ENCODE measurements at places on chromosomes 5 and 9.

DNA sequence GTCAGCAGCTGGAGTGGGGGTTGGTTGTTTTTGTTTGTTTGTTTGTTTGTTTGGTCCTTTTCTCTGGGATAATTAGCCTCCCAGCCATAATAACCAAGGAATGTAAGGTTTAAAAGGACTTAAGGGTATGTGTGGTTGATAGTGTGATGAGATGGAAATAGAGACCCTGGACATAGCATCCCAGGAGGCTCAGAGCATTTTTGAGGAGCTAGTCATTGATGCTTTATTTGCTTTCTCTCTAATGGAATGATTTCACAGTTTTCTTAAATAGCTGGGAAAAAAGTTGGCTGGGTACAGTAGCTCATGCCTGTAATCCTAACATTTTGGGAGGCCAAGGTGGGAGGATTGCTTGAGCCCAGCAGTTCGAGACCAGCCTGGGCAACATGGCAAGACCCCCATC lies 45.1 kb downstream of the TTC1 start:
- H3K36me3 ChIP-seq: peaks cover 94% of the 10 kb centered on the region
- DNase-seq: no peak
- H3K27ac ChIP-seq: no peak overlapping the region

- DNase-seq: no peak
- H3K27me3 ChIP-seq: no peaks in the 10 kb centered on the region
- H3K4me1 ChIP-seq: no peaks in the 10 kb centered on the region
Measured at GRCh38 chr9:108643731-108644510, 211.9 kb downstream of the ACTL7B start.

GRCh38 chr9:131657456-131657855 lies 82.4 kb downstream of the RAPGEF1 start:
- H3K4me1 ChIP-seq: peaks cover 86% of the 10 kb centered on the region
- H3K4me3 ChIP-seq: no peak overlapping the region
- peak overlapping the region; percentile 91 for H3K27ac ChIP-seq
- H3K27me3 ChIP-seq: no peaks in the 10 kb centered on the region
- H3K36me3 ChIP-seq: no peaks in the 10 kb centered on the region

- H3K27ac ChIP-seq: peak overlapping the region; percentile 39
- H3K4me1 ChIP-seq: peaks cover 6% of the 10 kb centered on the region
- no peak overlapping the region for H3K4me3 ChIP-seq
Measured at GRCh38 chr9:133710661-133711427, 27.3 kb downstream of the SARDH start.

GRCh38 chr9:132838291-132838690 lies 39.8 kb downstream of the AK8 start:
- no peaks in the 10 kb centered on the region for H3K4me1 ChIP-seq
- no peaks in the 10 kb centered on the region for H3K27me3 ChIP-seq
- no peak overlapping the region for H3K4me3 ChIP-seq
- DNase-seq: no peak
- no peaks in the 10 kb centered on the region for H3K36me3 ChIP-seq
- H3K27ac ChIP-seq: no peak overlapping the region

GRCh38 chr5:112586596-112587062 lies 151.1 kb upstream of the APC start:
- no peak for DNase-seq
- H3K36me3 ChIP-seq: no peaks in the 10 kb centered on the region
- H3K27ac ChIP-seq: no peak overlapping the region
- no peak overlapping the region for H3K4me3 ChIP-seq
- H3K4me1 ChIP-seq: no peaks in the 10 kb centered on the region
- H3K27me3 ChIP-seq: no peaks in the 10 kb centered on the region

GRCh38 chr9:20512106-20512505 lies 110.2 kb downstream of the MLLT3 start:
- no peak overlapping the region for H3K27ac ChIP-seq
- peaks cover 10% of the 10 kb centered on the region for H3K4me1 ChIP-seq
- no peaks in the 10 kb centered on the region for H3K27me3 ChIP-seq
- DNase-seq: no peak
- H3K36me3 ChIP-seq: no peaks in the 10 kb centered on the region
- H3K4me3 ChIP-seq: no peak overlapping the region

DNA sequence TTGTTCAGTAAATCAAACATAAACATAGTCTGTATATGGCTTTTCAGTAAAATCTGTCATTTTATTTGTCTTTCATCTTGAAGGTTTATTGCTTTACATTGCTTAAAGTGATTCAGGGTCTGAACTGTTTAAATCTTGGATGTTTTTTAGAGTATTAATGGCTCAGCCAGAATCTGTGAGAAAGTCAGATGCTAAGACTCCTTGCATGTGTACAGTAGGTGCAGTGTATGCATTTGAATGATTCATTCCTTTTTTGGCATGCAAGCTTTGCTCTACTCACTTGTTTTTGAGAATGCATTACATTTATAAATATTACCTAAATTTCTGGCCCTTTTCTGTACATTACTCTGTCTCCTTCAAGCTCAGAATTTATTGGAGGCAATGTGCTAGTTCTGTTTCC lies 271.0 kb upstream of the RIOK2 start:
- no peak overlapping the region for H3K27ac ChIP-seq
- no peaks in the 10 kb centered on the region for H3K27me3 ChIP-seq
- DNase-seq: no peak
- no peaks in the 10 kb centered on the region for H3K4me1 ChIP-seq

DNA sequence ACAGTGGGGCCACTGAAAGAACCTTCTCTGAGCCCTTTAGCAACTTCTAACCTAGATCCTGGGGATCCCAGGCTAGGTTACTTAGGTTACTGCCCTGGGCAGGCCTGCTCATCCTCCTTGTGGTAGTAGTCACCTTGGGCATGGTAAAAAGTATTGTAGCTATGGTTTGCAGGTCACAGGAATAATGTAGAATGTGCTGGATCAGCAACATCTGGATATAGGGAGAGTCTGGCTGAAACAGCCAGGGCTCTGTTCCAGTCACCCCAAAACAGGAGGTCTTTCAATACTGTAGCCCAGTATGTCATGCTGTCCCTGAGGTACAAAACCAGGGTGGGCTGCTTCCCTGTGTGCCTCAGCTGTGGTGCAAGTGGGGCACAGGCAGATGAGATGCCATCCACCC lies 33.6 kb downstream of the UGT3A2 start:
- no peaks in the 10 kb centered on the region for H3K4me1 ChIP-seq
- no peak for DNase-seq
- no peak overlapping the region for H3K27ac ChIP-seq
- H3K27me3 ChIP-seq: no peaks in the 10 kb centered on the region
- no peaks in the 10 kb centered on the region for H3K36me3 ChIP-seq

GRCh38 chr5:169909945-169910344 lies 70.3 kb downstream of the INSYN2B start:
- no peaks in the 10 kb centered on the region for H3K4me1 ChIP-seq
- no peak overlapping the region for H3K4me3 ChIP-seq
- no peaks in the 10 kb centered on the region for H3K36me3 ChIP-seq
- no peaks in the 10 kb centered on the region for H3K27me3 ChIP-seq
- no peak overlapping the region for H3K27ac ChIP-seq

DNA sequence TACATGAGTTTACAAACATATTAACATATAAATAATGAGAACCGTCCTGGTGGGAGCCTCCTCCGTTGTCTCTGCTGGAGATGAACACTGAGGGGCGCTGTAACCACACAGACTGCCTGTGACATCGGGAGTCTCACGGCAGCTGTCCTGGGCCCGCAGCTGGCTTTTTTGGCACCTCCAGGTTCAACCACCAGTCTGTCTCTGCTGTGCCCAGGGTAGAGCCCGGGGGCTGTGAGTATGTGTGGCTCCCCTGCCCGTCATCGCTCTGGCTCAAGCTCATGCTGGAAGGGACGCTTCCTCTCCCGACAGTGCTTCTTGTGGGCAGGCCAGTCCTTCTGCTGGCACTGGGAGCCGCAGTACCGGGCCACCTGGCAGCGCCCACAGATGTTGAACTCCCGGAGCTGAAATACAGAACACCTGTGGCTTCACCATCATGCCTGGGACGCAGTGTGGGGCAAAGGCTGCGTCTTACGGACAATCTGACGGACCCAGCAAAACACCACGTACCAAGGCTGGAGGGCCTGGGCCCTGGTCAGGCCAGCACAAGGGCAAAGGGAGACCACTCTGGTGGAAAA lies 3.6 kb upstream of the DPH7 start:
- no peak overlapping the region for H3K27ac ChIP-seq
- H3K4me3 ChIP-seq: no peak overlapping the region
- DNase-seq: no peak
- H3K4me1 ChIP-seq: peaks cover 7% of the 10 kb centered on the region

DNA sequence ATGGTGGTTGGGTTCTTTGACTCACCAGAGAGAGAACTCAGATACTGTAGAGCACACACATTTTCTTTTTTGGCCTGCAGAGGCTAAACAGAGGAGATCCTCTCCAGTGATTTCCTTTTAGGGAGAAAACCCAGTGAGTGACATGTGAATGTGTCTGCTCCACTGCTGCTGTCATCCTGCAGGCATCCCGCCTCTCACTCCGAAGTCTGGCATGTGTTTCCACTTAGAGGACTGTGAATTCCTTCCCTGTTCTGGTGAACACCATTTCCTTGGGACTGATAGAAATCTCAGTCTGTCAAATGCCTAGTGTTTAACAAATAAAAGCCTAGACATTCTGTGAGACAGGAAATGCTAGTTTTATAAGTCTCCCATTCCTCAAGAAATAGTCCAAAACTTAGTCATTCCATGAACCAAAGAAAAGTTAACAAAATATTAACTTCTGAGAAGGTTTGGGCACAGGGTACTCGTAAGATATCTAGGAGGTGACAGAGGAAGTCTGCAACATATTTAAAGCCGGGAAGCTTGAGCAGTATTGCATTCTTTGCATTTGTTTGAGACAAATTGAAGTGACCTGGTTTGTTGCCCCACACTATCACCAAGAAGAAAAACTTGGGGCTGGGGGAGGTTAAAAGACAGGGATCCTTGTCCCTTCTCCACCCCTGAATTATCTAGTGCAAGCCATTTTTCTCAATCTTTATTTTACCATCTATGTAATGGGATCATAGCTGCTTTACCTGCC lies 74.9 kb upstream of the NIPAL4 start:
- H3K4me1 ChIP-seq: no peaks in the 10 kb centered on the region
- peak; percentile 30 for DNase-seq
- H3K27ac ChIP-seq: no peak overlapping the region
- peaks cover 65% of the 10 kb centered on the region for H3K36me3 ChIP-seq

- no peak for DNase-seq
- no peaks in the 10 kb centered on the region for H3K4me1 ChIP-seq
- H3K27ac ChIP-seq: no peak overlapping the region
- H3K4me3 ChIP-seq: no peak overlapping the region
- no peaks in the 10 kb centered on the region for H3K36me3 ChIP-seq
Measured at GRCh38 chr9:38416461-38416860, 7.8 kb downstream of the IGFBPL1 start.

- no peak overlapping the region for H3K27ac ChIP-seq
- no peaks in the 10 kb centered on the region for H3K27me3 ChIP-seq
- H3K36me3 ChIP-seq: peaks cover 28% of the 10 kb centered on the region
- H3K4me3 ChIP-seq: no peak overlapping the region
- H3K4me1 ChIP-seq: no peaks in the 10 kb centered on the region
Measured at GRCh38 chr9:128286440-128286839, 10.4 kb downstream of the SWI5 start.

- no peak overlapping the region for H3K27ac ChIP-seq
- no peaks in the 10 kb centered on the region for H3K27me3 ChIP-seq
- H3K4me3 ChIP-seq: no peak overlapping the region
- peaks cover 91% of the 10 kb centered on the region for H3K4me1 ChIP-seq
- no peaks in the 10 kb centered on the region for H3K36me3 ChIP-seq
Measured at GRCh38 chr5:14168793-14169262, 25.7 kb downstream of the TRIO start.

GRCh38 chr5:95958310-95959014 lies 3.2 kb downstream of the ELL2 start:
- no peak for DNase-seq
- H3K4me1 ChIP-seq: peaks cover 58% of the 10 kb centered on the region
- H3K27me3 ChIP-seq: no peaks in the 10 kb centered on the region
- H3K27ac ChIP-seq: no peak overlapping the region
- no peak overlapping the region for H3K4me3 ChIP-seq
- no peaks in the 10 kb centered on the region for H3K36me3 ChIP-seq

- no peak for DNase-seq
- H3K4me1 ChIP-seq: no peaks in the 10 kb centered on the region
- no peak overlapping the region for H3K4me3 ChIP-seq
- H3K27ac ChIP-seq: no peak overlapping the region
- no peaks in the 10 kb centered on the region for H3K27me3 ChIP-seq
- no peaks in the 10 kb centered on the region for H3K36me3 ChIP-seq
Measured at GRCh38 chr5:58898006-58898405, 315.1 kb downstream of the RAB3C start.

GRCh38 chr9:87603854-87604490 lies 106.3 kb downstream of the DAPK1 start:
- no peak for DNase-seq
- H3K4me3 ChIP-seq: no peak overlapping the region
- no peaks in the 10 kb centered on the region for H3K27me3 ChIP-seq
- no peak overlapping the region for H3K27ac ChIP-seq
- H3K4me1 ChIP-seq: peaks cover 66% of the 10 kb centered on the region

- peak within 1 kb of the TSS; percentile 15 for H3K4me3 ChIP-seq
- DNase-seq: no peak
- H3K36me3 ChIP-seq: no peaks in the 10 kb centered on the region
- peaks cover 73% of the 10 kb centered on the region for H3K4me1 ChIP-seq
- no peaks in the 10 kb centered on the region for H3K27me3 ChIP-seq
Measured at GRCh38 chr5:177357459-177358351, at the start of gene RGS14. TSS of gene RGS14 (plus strand) at chr5:177357924. CDS start at chr5:177358025, 101 bp downstream.

GRCh38 chr5:108786806-108787483 lies 39.2 kb downstream of the FER start:
- H3K4me1 ChIP-seq: no peaks in the 10 kb centered on the region
- no peak overlapping the region for H3K4me3 ChIP-seq
- DNase-seq: no peak

DNA sequence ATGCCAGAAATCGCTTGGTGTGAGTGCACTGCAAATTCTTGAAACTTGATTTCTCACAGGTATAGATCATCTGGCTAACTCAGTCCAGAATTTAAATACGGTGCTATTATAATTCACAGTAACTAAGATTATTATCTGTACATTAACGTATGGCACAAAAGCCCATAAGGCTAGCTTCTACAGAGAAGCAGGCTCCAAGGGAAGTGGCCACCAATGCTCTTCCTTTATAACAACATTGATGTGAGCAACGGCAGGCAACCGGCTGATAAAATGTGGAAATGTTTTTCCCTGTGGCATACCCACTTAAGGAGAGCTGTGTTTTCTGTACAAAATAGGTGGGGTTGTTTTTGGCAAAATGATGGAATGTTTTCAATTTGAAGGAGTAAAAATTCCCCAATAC lies 35.7 kb downstream of the SEMA4D start:
- H3K36me3 ChIP-seq: no peaks in the 10 kb centered on the region
- H3K27ac ChIP-seq: no peak overlapping the region
- H3K4me1 ChIP-seq: peaks cover 54% of the 10 kb centered on the region
- no peak for DNase-seq

- no peaks in the 10 kb centered on the region for H3K36me3 ChIP-seq
- no peak overlapping the region for H3K27ac ChIP-seq
- H3K27me3 ChIP-seq: no peaks in the 10 kb centered on the region
- DNase-seq: no peak
- H3K4me3 ChIP-seq: no peak overlapping the region
- no peaks in the 10 kb centered on the region for H3K4me1 ChIP-seq
Measured at GRCh38 chr5:143693651-143694252, 118.2 kb upstream of the HMHB1 start.

Data from left lung (tissue), 14 donors.